ENCODE measurements at places on chromosomes 3 and 15.

GRCh38 chr15:84731774-84732173 is 15.8 kb upstream of the SEC11A start:
- no peak for DNase-seq

DNA sequence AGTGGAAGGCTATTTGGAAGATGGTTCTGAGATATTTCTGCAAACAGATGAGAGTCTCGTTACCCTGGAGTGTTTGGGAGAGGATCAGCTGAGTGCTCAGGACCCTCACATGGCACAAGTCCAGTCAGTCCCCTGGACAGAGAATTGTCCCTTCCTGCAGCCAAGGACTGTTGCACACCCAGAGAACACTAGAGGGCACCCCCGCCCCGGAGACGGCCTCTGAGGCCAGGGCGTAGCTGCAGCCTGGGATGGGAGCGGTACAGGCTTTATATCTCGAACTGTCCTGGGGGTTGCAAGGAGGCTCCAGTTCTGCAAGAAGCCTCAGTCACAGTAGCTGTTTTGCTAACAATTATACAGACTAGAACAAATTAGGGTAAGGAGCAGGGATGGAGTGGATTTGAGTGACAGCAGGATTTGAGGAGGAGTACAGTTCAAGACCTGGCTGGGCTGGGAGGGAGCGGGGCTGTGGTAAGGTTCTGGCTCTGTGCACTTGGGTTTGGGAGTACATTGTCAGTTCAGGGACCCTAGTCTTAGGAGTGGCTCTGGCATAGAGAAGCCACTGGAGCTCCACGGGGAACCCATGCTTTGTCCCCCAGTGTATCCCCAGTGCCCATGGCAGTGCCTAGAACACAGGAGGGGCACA is 67.6 kb upstream of the HACD2 start:
- peak; percentile 86 for DNase-seq

GRCh38 chr3:70615286-70615685 is 302.8 kb upstream of the MDFIC2 start:
- no peak for DNase-seq

GRCh38 chr15:53246404-53246803 is 456.3 kb upstream of the ONECUT1 start:
- DNase-seq = no peak

- no peak for DNase-seq
Observed at GRCh38 chr3:56987238-56987895, 73.1 kb upstream of the SPATA12 start.

GRCh38 chr3:55704521-55704920 is 217.4 kb upstream of the WNT5A start:
- no peak for DNase-seq

DNA sequence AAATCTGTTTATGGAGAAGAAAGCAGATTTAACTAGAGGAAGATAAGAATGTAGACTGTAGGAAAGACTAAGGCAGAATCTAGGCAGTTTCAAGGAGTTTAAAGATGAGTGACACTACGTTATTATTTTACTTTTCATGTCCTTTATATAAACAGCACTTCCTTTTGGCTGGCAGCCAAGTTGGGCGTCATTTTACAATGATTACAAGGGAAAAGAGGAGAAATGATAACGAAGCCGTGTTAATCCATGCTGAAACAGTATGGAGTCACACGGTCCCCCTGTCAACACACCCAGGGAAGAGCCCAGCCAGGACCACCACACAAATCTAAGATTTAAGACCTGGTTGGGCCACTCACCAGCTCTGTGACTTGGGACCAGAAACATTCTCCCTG is 83.7 kb upstream of the NEO1 start:
- DNase-seq = no peak

DNA sequence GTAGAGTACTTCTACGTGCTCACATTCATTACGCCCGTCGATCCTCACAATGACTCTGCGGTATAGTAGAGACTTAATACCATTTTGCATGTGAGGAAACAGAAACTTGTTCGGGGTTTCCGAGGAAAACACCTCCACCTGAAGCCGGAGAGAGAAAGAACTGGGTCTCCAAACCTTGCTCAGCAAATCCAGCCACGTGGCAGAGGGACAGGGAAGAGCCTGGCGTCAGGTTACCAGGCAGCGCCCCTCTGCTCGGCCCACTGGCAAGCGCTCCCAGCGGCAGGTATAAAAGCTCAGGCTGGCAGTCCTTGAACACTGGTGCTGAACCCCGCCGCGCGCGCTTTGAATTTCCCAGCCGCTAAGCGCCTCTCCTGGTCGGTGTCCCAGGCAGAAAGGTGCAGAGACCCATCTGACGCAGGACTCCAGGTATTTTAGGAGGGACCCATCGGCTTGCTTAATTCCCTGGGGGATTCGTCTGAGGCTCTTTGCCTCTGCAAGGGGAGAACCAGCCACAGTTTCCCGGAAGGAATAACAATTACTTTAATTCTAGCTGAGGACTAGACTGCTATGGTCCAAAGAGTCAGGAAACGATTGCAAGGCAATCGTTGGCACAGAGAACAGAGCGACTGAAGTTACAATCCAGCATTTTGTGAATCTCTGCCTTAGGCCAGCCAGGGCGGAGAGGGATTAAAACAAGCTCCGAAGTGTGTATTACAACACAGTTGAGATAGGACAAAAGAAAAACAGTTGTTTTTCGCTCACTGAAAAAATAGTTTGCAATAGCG is at the start of gene C2CD4A:
Gene C2CD4A, plus strand, starts transcription at position 315 of the 785 bp plus-strand sequence. CDS start 637 bp downstream, outside the sequence.
- peak; percentile 59 for DNase-seq

GRCh38 chr15:43826508-43827341 is at the start of gene WDR76:
TSS of gene WDR76 (plus strand) at chr15:43827002. CDS start at chr15:43827033, 31 bp downstream.
- DNase-seq = peak; percentile 80

GRCh38 chr15:97234851-97235610 is 725.5 kb upstream of the ARRDC4 start:
- peak; percentile 58 for DNase-seq

DNA sequence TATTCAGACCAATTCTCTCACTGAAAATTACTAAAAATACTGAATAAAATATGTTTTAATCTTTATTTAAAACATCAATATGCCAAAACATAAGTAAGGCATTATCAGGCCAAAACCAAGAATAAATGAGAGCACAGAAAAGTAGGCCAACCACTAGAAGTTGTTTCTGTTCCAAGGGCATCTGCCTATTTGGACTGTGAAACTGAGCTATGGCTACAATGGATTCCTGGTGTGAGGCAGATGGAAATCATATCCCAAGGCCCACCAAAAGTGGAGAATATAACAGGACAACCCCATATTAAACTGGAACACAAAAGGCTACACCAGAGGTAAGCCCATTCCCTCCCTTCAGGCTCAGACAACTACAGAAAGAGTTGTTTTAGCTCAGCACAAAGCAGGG is 302.8 kb upstream of the IL12A start:
- DNase-seq = no peak

- no peak for DNase-seq
Observed at GRCh38 chr15:25739687-25740121, 123.4 kb downstream of the ATP10A start.

DNA sequence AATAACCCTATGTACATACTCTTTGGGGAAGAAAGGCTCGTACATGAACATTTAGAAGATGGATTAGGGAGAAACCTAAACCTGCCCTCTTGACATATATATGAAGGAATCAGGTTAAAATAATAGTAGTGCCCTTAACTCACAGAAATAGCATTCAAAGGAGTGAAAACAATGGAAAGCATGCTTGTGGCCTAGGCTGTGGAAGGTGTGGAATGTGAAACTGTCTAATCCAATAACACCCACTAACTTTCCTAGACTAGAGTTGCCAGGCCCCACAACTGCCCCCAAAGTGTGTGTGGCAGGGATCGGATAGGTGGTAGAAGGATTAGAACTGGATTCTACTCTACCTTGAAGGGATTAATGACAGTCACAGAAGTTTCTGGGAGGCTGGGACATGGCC is 317.4 kb upstream of the LRRFIP2 start:
- no peak for DNase-seq

DNA sequence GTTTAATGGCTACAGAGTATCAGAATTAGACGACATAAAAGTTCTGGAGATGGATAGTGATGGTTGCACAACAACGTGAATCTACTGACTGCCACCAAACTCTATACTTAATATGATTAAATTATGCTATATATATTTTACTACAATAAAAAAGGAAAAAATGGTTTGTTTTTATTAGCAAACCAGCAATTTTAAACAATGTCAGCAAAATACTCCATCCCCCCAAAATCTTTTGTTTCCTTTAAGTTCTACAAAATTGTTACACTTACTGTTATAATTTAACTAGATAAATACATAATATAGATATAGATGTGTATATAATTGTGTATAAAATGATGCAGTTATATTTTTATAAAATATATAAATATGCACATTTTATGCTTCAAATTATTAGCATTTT is 710.8 kb upstream of the UBE2E2 start:
- no peak for DNase-seq

DNA sequence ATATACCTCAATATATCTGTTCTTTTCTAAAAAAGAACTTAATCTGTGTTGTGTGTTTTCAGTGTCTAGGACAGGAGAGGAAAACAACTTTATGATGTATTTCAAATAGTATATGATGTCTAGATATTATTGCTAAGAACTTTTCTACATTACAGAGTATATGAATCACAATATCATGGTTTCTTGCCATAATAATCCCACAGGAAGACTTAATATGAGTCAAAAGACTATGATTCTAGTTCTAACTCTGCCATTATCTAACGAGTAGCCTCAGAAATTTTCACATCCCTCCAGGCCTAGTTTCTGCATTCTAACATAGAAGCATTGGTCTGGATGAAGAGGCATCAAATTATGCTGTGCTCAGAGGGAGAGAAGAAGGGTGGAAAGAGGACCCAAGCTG is 107.7 kb upstream of the SPRED1 start:
- DNase-seq = no peak

GRCh38 chr15:69591905-69592508 is 139.4 kb downstream of the RPLP1 start:
- DNase-seq = no peak

- DNase-seq = no peak
Observed at GRCh38 chr15:59611276-59612260, at the start of gene GCNT3. TSS of gene GCNT3 (plus strand) at chr15:59611783. CDS start at chr15:59618239, 6,456 bp downstream.

DNA sequence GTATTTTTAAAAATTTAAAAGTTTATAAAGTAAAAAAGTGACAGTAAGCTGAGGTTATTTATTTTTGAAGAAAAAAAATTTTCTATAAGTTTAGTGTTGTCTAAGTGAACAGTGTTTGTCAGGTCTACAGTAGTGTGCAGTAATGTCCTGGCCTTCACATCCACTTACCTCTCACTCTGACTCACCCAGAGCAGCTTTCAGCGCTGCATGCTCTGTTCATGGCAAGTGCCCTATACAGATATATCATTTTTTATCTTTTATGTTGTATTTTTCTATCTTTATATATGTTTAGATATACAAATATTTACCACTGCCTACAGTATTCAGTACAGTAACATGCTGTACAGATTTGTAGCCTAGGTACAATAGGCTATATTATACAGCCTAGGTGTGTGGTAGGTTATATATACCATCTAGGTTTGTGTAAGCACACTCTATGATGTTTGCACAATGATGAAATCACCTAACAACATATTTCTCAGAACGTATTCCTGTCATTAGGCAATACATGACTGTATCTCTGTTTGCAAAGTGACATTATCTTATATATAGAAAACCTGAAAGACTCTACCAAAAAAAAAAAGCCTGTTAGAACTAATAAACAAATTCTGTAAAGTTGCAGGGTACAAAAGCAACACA is 75.9 kb upstream of the TMC3 start:
- DNase-seq = no peak

GRCh38 chr15:84804005-84804900 is 12.9 kb upstream of the ALPK3 start:
- no peak for DNase-seq

GRCh38 chr3:106302451-106303221 is 433.8 kb upstream of the CBLB start:
- DNase-seq = no peak

DNA sequence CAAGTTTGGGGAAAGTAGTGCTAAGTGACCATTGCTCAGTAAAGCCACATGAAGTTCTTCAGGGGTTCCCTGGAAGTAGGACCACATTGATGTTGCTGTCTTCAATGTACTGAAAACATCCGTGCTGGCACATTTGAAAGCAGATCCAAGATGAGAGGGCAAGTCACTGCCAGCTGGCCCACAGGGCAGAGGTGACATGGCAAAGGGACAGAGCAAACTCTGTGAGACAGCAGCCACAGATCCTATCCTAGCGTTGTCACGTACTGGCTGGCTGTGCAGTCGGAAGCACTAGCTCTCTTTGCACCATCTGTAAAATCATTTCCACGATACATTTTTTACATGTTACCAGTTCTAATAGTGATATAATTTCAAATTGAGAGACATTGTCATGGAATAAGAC is 13.8 kb downstream of the MUC13 start:
- no peak for DNase-seq

- no peak for DNase-seq
Observed at GRCh38 chr3:106860182-106860581, 517.1 kb upstream of the CCDC54 start.

- DNase-seq = no peak
Observed at GRCh38 chr15:37053166-37053565, 47.2 kb downstream of the MEIS2 start.

- DNase-seq = no peak
Observed at GRCh38 chr3:65660000-65660598, 378.6 kb downstream of the MAGI1 start.

DNA sequence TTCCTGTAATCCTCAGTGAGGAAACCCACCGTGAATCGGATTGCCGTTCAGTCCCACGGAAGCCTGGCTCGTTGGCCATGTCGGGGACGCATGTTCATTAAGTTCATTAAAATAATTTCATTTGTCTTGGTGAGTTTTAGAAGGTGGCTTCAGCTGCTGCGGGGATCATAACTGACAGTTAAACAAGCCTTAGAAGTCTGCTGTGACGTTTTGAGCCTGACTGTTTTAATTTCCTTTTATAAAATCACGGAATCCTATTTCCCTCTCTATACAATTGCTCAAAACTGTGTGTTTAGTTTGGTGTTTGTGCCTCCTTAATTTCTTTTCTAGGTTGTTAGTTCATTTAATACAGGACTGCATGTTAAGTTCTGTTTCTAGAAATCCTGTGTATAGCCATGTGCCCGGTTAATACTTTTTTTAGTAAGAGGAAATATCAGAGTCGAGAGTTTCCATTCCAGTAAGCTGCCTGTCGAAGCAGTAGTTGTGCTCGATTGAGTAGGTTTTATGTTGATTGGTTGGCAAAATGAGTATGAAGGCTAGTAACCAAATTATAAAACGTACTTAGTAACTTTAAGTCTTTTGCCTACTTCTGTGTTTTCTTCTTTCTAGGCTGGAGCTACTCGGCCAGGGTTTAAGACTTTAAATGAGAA is 705 bp downstream of the NIPA2 start:
- DNase-seq = no peak

GRCh38 chr3:184602372-184603150 is 41.0 kb downstream of the EPHB3 start:
- DNase-seq = peak; percentile 49

- DNase-seq = no peak
Observed at GRCh38 chr3:122021811-122022401, at the start of gene ILDR1. TSS of gene ILDR1 (minus strand) at chr3:122022247. CDS start at chr3:122022077, 170 bp downstream.

GRCh38 chr3:131914090-131914691 is 120.6 kb downstream of the CPNE4 start:
- no peak for DNase-seq

GRCh38 chr3:48433472-48434118 is 3.7 kb upstream of the PLXNB1 start:
- DNase-seq = no peak

- no peak for DNase-seq
Observed at GRCh38 chr3:161401389-161401788, 30.1 kb upstream of the SPTSSB start.
